Endothelial cell of umbilical vein (primary cell): ENCODE measurements at places on chromosomes 16 and 17. TPM values are rescaled to one million over a fixed set of nuclear protein-coding genes. Genes with fewer than 3 reads are reported as not detected.

Gene HCRT
- total RNA-seq, result not detected in 2 replicates

Gene CX3CL1
- 1.2 and 2.3 TPM in 2 replicates for total RNA-seq

Gene TPSG1
- not detected in 2 replicates for total RNA-seq

Gene TPPP3
- 1.3 and 2.0 TPM in 2 replicates for total RNA-seq

Gene CDK5RAP3
- total RNA-seq, result 109 and 122 TPM in 2 replicates

Gene SPATA2L
- total RNA-seq, result 7.4 and 8.7 TPM in 2 replicates

Gene DCTPP1
- 65.2 and 68.0 TPM in 2 replicates for total RNA-seq

Gene KIFC3
- 56.7 and 62.2 TPM in 2 replicates for total RNA-seq

Gene HASPIN
- 11.8 and 13.2 TPM in 2 replicates for total RNA-seq

Gene TP53TG3
- total RNA-seq, result not detected in 2 replicates

Gene PSMB3
- total RNA-seq, result 213 and 227 TPM in 2 replicates

Gene GGT6
- total RNA-seq, result not detected in 2 replicates

Gene CES5A
- total RNA-seq, result not detected in 2 replicates

Gene TBC1D3D
- 2.7 and 2.9 TPM in 2 replicates for total RNA-seq

Gene TMED6
- total RNA-seq, result 0.37 and 1.2 TPM in 2 replicates

Gene CALB2
- total RNA-seq, result not detected in 2 replicates

Gene MAPT
- 0.16 and 0.51 TPM in 2 replicates for total RNA-seq

Gene ASGR1
- 10.2 and 14.0 TPM in 2 replicates for total RNA-seq

Gene IL34
- 0.23 and 0.97 TPM in 2 replicates for total RNA-seq

Gene ATP2A1
- total RNA-seq, result 2.3 and 2.5 TPM in 2 replicates

Gene NDUFAB1
- total RNA-seq, result 109 and 112 TPM in 2 replicates

Gene SHCBP1
- total RNA-seq, result 42.2 and 44.9 TPM in 2 replicates

Gene TERB1
- total RNA-seq, result not detected in 2 replicates

Gene TLCD2
- 1.7 and 2.1 TPM in 2 replicates for total RNA-seq

Gene AP2B1
- 198 and 200 TPM in 2 replicates for total RNA-seq

Gene ATXN7L3
- 82.5 and 102 TPM in 2 replicates for total RNA-seq

Gene SLFN14
- not detected in 2 replicates for total RNA-seq

Gene MAF
- 0.32 and 0.33 TPM in 2 replicates for total RNA-seq

Gene MYH1
- total RNA-seq, result not detected in 2 replicates

Gene KRTAP9-2
- not detected in 2 replicates for total RNA-seq

Gene TBC1D3I
- 0.60 and 1.3 TPM in 2 replicates for total RNA-seq

Gene PRR15L
- not detected in 2 replicates for total RNA-seq

Gene CCL1
- total RNA-seq, result not detected in 2 replicates

Gene DNAI2
- not detected in 2 replicates for total RNA-seq

Gene C1QTNF1
- total RNA-seq, result 3.8 and 4.0 TPM in 2 replicates

Gene CTRL
- total RNA-seq, result 1.0 and 1.8 TPM in 2 replicates

Gene USP43
- 0.16 TPM in 1 of 2 replicates, not detected in the other for total RNA-seq

Gene BRIP1
- 12.1 and 12.2 TPM in 2 replicates for total RNA-seq

Gene PDPR
- total RNA-seq, result 22.0 and 26.4 TPM in 2 replicates

Gene CBX8
- total RNA-seq, result 3.1 TPM in 2 replicates

Gene CAVIN1
- total RNA-seq, result 663 and 684 TPM in 2 replicates

Gene KRT20
- not detected in 2 replicates for total RNA-seq

Gene SOCS3
- total RNA-seq, result 13.6 and 14.3 TPM in 2 replicates

Gene KRT39
- not detected in 2 replicates for total RNA-seq

Gene LDHD
- total RNA-seq, result not detected in 2 replicates

Gene HBM
- not detected in 2 replicates for total RNA-seq

Gene C16orf74
- 30.9 and 38.7 TPM in 2 replicates for total RNA-seq

Gene KLHDC4
- 46.2 and 46.7 TPM in 2 replicates for total RNA-seq

Gene PFN1
- 1,167 and 1,191 TPM in 2 replicates for total RNA-seq

Gene GFAP
- 0.42 TPM in 1 of 2 replicates, not detected in the other for total RNA-seq

Gene KRTAP2-2
- total RNA-seq, result not detected in 2 replicates

Gene FOXF1
- 1.1 and 2.2 TPM in 2 replicates for total RNA-seq
